ENCODE measurements at places on chromosomes 6 and 20. TPM values are rescaled to one million over a fixed set of nuclear protein-coding genes. Genes with fewer than 3 reads are reported as not detected.

The NKX2-2 gene
- 6.6 TPM for total RNA-seq

The C20orf144 gene
- not detected for total RNA-seq

DNA sequence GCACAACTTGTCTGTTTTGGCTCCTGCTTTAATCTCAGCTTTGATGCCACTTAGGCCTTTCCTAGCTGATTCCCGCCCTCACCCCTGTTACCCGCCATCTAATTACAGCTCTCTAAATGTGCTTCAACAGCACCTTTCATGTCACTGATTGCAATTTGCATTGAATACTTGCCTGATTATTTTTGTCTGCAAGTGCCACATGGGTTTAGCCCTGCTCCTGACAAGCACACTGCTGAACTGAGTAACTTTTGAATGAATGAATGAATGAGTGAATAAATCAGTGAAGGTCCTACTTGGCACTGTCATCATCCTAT lies 591 bp upstream of the DCBLD1 start:
- H3K4me3 ChIP-seq, result peak overlapping the region; percentile 42
- peaks cover 15% of the 10 kb centered on the region for H3K4me1 ChIP-seq
- no peaks in the 10 kb centered on the region for H3K36me3 ChIP-seq
- peaks cover 15% of the 10 kb centered on the region for H3K27me3 ChIP-seq
- no peak for DNase-seq
- H3K27ac ChIP-seq, result no peak overlapping the region

DNA sequence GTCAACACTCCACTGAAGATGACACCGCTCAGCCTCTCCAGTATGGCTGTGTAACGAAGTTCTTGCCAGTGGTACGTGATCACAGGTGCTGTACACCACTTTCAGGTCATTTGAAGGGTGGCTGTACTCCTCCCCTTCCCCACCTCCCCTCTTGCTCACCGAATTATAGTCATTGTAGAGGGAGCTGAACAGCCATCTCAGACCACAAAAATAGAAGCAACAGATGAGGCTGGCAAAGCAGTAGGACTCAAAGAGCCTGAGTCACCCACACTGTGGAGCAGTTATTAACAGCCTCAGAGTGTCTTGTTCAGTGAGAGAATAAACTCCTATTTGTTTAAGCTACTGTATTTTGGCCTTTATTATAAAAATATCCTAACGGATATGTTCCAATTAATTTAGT lies 192.5 kb upstream of the MCHR2 start:
- H3K27ac ChIP-seq, result no peak overlapping the region
- no peaks in the 10 kb centered on the region for H3K27me3 ChIP-seq
- no peaks in the 10 kb centered on the region for H3K4me1 ChIP-seq
- no peak for DNase-seq
- no peaks in the 10 kb centered on the region for H3K36me3 ChIP-seq
- H3K4me3 ChIP-seq, result no peak overlapping the region

DNA sequence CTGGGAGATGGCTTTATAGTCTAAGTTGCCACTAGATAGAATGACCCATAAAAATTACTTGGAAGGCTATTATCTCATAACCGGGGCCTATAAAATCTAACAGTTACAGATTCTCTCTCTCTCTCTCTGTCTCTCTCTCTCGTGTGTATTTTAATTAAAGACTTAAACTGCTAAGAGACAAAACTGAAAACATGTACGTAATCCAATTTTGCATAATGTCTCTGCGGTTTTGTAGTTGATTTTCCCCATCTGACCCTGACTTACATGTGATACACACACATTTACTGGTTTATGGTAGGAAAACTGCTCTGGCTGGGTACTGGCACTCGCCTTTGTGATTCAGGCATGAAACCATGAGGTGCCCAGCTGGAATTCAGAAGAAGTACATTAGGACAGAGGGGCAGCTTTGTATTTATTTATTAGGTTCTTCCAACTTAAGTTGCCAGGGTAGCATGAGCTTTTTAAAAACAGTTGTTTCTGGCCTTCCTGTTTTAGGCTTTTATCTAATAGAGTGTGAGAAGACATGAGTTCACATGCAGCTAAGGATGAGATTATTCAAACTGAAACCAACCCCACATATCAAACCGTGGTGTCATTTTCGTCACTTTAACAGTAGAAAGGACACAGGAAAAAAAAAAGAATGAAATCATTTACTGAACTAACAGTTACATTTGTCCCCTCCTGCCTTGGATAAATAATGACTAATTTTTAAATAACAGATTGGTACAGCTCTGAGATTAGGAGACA lies 182.5 kb downstream of the GMPR start:
- no peak for DNase-seq
- no peaks in the 10 kb centered on the region for H3K36me3 ChIP-seq
- H3K27me3 ChIP-seq, result no peaks in the 10 kb centered on the region
- peaks cover 13% of the 10 kb centered on the region for H3K4me1 ChIP-seq
- peak overlapping the region; percentile 6 for H3K27ac ChIP-seq

DNA sequence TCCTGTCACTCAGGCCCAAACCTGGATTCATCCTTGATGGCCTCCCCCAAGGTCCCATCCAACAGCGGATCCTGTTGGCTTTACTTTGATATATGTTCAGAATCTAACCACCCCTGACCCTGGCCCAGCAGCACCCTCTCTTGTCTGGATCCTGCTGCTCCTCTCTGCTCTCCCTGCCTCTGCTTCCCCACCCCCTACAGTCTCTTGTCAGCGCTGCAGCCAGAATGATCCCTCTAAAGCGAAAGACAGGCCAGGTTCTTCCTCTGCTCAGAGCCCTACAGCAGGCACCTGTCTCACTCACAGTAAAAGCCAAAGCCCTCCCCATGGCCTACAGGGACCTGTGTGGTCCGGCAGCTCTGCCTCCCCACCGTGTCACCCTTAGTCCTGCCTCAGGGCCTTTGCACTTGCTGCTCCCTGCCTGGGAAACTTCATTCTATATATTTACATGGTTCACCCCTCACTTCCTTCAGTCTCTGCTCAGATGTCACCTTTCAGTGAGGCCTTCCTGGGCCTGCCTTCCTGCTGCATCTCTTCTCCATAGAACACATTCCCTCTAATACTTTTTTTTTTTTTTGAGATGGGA lies 37.4 kb upstream of the KCNB1 start:
- DNase-seq, result no peak
- no peaks in the 10 kb centered on the region for H3K27me3 ChIP-seq
- no peak overlapping the region for H3K27ac ChIP-seq
- H3K4me3 ChIP-seq, result no peak overlapping the region
- no peaks in the 10 kb centered on the region for H3K4me1 ChIP-seq
- H3K36me3 ChIP-seq, result peaks cover 21% of the 10 kb centered on the region

- no peak for DNase-seq
- no peaks in the 10 kb centered on the region for H3K4me1 ChIP-seq
- H3K36me3 ChIP-seq, result no peaks in the 10 kb centered on the region
- H3K4me3 ChIP-seq, result no peak overlapping the region
- no peaks in the 10 kb centered on the region for H3K27me3 ChIP-seq
Measured at GRCh38 chr6:8930009-8930408, 494.7 kb upstream of the SLC35B3 start.

DNA sequence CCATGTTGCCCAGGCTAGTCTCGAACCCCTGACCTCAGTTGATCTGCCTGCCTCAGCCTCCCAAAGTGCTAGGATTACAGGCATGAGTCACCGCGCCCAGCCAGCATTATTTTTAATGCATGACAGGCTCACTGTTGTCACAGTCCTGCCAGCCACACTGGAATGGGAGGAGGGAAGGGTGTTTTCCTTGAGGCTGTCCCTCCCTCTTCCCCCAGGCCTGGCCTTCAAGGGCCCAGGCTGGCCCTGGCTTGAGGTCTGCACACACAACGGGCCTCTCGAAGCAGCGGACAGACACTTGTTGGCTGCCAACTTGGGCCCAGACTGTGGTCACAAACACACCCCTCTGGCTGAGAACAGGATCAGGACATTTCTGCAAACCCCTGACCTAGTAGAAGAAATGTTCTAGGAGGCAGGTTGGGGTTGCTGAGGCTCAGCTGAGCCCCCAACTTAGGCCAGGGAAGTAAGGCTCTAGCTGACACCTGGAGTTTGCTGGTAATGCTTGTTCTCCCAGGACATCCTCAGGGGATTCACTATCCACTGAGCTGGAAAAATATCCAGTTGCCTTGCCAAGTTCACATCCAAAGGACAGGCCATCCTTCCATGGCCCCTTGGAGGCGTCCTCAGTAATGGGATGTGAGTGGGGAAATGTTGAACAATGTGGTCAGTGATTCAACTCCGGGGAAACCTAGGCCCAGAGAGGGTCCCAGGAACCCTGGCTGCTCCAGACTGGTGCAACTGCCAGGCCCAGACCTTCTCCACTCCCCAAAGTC lies 9.9 kb downstream of the SNTA1 start:
- no peak for DNase-seq
- H3K27ac ChIP-seq, result no peak overlapping the region
- H3K4me3 ChIP-seq, result no peak overlapping the region
- peaks cover 20% of the 10 kb centered on the region for H3K4me1 ChIP-seq

DNA sequence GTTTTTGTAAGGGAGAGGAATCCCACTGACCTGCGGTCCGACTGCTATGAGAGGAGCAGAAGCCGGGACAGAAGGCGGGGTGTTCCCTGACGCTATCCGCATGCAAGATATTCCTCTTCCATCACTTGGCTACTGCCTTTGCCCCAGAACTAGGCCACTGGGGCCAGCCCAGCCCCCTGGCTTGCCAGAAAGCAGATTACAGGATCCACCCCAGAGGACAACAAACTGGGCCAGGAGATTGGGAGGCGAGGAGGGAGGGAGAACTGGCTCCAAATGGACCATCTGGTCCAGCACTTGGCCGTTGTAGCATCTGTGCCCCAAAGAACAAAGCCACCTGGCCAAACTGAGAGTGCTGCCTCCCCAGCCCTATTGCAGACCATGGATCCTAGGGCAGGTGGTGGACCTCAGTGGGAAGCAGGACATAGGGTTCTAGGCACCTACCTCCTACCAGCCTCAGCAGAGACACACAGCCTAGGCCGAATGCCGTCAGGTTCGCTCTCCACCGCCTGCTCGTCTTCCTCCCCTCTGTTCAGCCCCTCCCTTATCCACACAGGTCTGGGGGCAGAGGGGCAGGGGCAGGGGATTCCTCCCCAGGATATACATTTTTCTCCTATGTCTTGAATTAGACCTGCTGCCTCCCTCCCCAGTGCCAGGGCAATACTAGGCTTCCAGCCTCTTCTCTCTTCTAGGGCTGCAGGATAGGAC lies 4.0 kb downstream of the MDGA1 start:
- H3K36me3 ChIP-seq, result no peaks in the 10 kb centered on the region
- no peak overlapping the region for H3K4me3 ChIP-seq
- H3K27ac ChIP-seq, result no peak overlapping the region
- peaks cover 44% of the 10 kb centered on the region for H3K4me1 ChIP-seq

- H3K36me3 ChIP-seq, result no peaks in the 10 kb centered on the region
- no peaks in the 10 kb centered on the region for H3K27me3 ChIP-seq
- H3K27ac ChIP-seq, result no peak overlapping the region
- DNase-seq, result no peak
- no peak overlapping the region for H3K4me3 ChIP-seq
- H3K4me1 ChIP-seq, result no peaks in the 10 kb centered on the region
Measured at GRCh38 chr20:5364136-5364821, 47.5 kb upstream of the PROKR2 start.
